ENCODE measurements at places on chromosomes 4 and X. TPM values are rescaled to one million over a fixed set of nuclear protein-coding genes. Genes with fewer than 3 reads are reported as not detected.

DNA sequence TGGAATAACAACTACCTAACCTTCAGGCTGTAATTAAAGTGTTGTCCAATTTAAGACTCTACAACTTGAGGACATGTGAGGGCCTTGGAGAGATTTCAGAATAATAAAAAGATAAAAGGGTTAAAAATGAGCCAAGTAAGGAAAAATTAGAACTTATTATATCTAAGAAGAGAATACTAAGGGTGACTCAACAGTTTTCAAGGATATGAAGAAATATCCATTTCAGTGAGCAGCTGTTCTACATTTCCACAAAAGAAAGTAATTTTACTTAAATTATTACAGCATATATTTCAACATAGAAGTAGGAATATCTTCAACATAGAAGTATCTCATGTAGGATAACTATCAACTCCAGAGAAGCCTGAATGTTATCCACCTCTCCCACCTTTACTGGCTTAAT is 11.3 kb downstream of the SNX12 start:
- no peak for DNase-seq

The TCEAL2 gene
- total RNA-seq: 7.5 TPM

The NPFFR2 gene
- 7.0 TPM for total RNA-seq

The INPP4B gene
- 1.8 TPM for total RNA-seq

The PCGF3 gene
- total RNA-seq: 53.6 TPM

The CENPVL2 gene
- 1.3 TPM for total RNA-seq

DNA sequence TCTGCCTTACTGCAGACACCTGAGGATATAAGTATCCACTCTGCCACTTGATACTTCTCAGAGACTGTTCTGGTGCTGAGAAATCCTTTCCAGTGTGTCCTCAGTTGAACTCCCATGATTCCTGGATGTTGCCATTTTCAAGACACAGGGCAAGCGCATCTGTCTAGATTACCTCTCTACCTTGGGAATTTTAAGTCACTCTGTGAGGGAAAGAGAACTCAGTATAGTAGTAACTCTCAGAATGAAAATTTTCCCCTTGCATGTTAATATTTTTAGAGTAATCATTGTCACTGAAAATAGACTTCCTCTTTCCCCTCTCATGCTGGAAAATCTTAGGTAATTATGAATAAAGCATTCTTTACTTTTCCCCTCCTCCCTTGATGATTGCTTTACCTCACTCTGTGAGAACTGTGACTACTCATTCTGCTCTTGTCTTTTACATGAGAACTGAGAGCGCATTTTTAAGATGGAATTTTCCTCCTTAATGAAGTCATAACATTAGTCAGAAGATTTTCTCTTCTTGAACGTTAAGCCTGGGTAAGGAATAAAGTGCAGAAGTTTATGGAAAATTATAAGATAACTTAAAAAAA is 45.0 kb downstream of the TET2 start:
- no peak for DNase-seq

The ARHGAP36 gene
- total RNA-seq: 0.30 TPM

- DNase-seq: no peak
Measured at GRCh38 chr4:168560184-168561180, 63.6 kb downstream of the PALLD start.

The ZCCHC18 gene
- 6.0 TPM for total RNA-seq

GRCh38 chr4:56656346-56656643 is 24.8 kb downstream of the HOPX start:
- no peak for DNase-seq

GRCh38 chr4:122687531-122688061 is 44.9 kb upstream of the BBS12 start:
- DNase-seq: no peak

The TSPAN6 gene
- total RNA-seq: 103 TPM

DNA sequence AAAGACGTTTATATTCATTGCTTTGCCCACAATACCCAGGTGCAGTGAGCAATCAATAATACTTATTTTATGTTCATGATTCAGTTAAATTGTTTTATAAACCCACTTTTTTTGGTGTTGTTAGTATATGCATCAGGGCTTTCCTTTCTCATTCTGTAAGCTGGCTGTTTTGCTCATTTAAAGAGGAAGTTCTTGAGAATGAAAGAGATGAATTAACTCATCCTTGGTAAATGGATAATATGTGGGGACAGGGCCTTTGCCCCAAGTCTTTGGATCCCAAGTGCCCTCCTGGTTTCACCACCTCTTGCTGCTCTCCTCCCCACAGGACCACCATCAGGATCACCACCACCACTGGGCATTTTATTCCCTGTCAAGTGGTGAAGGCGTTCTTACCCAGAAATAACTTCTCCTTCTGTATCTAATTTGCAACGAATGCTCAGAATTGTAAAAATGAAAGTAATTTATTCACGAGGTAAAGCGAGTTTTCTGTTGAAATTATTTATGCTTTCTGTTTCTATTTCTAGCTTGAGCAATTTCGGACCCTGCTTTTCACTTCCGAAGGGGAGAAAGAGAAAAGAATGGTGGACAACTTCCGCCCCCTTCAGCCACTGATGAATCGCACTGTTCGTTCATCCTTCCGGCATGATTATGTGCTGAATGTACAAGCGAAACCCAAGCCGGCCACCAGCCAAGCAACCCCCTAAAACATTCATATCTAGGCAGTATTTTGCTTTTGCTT is 8.2 kb upstream of the ZRSR2 start:
- no peak for DNase-seq

The ARHGEF38 gene
- total RNA-seq: not detected
